K562 (cell line): ENCODE measurements at places on chromosomes 7 and 10.

GRCh38 chr7:148963583-148964482 lies 64.5 kb downstream of the PDIA4 start:
- no peak for DNase-seq

DNA sequence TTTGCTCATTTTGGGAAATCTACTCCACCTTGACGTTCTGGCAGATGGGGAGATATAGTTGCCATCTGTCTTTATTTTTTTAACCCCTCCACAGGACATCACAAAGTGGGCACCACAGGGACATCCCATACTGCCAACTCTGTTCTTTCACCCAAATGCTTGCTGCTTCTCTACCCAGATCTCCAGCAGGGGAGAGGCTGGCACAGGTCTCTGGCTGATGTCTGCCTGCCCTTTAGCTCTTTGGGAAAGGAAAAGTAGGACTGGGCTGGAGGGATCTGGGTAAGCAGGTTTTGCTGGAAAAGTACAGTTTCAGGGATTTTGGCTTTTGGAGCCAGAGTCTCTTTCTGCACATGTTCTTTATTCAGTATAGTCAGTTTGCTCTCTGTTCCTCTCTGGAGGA lies 156.7 kb downstream of the ANLN start:
- DNase-seq, result no peak

DNA sequence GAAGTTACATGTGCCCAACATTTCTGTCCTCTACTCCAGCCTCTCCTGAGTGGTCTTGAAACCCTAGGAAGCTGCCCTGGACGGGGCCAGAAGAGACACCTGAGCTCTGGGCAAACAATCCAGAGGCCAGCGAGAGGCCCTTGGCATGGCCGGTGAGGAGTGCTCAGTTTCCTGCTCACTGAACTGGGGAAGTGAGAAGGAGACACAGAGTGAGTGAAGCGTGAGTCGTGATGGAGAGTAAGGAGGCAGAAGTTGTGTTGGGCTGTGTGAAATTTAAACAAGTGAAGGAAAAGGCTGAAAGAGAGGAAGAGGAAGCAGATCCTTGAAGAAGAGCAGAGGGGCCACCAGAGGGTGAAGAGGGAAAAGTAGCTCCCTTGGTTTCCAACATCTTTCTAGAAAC lies 73.2 kb downstream of the WNT2 start:
- DNase-seq, result no peak

DNA sequence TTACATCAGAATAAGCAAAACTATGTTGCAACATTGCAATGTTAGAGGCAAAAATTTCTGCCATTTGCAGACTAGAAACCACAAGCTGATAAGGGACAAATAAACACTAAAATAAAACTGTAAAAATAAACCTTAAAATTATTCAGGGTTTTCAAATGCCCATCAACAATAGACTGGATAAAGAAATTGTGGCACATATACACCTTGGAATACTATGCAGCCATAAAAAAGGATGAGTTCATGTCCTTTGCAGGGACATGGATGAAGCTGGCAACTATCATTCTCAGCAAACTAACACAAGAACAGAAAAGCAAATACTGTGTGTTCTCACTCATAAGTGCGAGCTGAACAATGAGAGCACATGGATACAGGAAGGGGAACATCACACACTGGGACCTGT lies 385.0 kb downstream of the PHF14 start:
- DNase-seq, result no peak

GRCh38 chr7:39433550-39433949 lies 132.7 kb upstream of the YAE1 start:
- DNase-seq, result no peak

DNA sequence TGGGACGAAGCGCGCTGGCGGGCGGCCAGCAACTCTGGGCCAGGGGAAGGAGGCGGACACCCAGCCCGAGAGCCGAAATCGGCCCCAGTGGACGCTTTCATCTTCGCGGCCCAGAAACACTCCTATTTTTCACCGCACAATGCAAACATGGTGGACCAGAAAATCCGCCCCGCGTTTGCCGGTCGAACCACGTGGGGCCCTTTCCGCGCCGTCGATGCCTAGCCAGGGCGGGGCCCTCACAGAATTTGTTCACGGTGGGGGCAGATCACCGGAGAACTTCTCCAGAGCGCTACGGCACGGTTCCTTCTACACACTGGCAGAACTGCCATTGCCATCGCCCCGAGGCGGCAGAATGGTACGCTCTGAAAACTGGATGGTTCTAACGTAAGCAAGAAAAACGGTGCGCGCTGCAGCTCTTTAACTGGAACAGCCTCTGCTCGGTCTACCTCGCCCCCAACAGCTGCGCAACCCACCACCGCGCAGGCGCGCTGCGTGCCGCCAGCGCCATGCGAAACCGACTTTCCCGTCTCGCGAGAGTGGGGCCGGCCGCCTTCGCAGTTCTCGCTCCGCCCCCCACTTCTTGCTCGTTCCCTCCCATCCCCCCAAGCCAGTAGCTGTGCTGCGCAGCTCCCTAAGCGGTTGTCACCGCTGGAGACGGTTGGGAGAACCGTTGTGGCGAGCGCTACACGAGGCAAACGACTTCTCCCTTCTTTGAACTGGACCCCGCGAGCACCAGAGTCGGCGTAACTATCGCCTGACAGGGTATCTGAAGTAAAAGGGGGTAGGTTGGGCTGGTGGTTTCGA lies at the start of gene HNRNPH3:
Gene HNRNPH3, plus strand, starts transcription at position 610 of the 804 bp plus-strand sequence. CDS start 5,158 bp downstream, outside the sequence.
- DNase-seq, result peak; percentile 96

- DNase-seq, result no peak
These were observed 58.6 kb upstream of the EFCAB10 start for GRCh38 chr7:105639667-105640493.

- no peak for DNase-seq
These were observed 41.3 kb downstream of the LRMDA start for GRCh38 chr10:75472685-75473084.

- peak; percentile 87 for DNase-seq
These were observed 47.6 kb downstream of the PDGFA start for GRCh38 chr7:471866-472639.

DNA sequence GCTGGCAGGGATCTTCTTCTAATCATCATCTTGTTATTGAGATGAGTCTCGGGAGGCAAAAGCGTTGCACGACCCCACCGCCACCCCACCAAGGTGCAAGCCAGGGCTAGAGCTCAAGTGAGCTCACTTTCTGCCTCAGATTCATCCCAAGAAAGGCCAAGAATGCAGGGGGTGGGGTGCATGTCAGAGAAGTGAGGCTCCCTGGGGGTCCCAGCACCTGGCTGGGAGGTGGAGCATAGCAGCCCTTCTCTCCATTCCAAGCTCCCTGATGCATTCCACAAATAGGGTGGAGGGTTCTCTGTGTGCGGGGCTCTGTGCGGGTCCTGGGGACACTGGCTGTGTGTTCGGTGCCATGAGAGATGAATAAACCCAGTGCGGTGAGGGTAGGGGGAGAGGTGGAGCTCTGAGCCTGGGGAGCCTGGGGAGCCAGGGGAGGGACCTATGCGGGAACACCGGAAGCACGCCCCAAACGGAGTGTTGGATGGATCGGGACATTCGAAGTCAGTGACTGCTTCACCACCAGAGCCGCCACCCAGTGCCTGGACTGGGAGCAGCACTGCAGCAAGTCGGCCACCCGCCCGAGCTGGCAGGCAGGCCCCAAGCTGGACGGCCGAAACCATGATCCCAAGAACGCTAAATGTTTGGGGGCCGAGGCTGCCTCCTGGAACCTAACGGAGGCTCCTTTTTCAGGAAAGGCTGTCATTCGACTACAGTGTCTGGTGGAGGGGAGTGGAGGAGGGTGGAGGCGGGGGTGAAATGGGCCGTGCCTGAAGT lies 17.9 kb upstream of the HMX3 start:
- DNase-seq, result no peak

DNA sequence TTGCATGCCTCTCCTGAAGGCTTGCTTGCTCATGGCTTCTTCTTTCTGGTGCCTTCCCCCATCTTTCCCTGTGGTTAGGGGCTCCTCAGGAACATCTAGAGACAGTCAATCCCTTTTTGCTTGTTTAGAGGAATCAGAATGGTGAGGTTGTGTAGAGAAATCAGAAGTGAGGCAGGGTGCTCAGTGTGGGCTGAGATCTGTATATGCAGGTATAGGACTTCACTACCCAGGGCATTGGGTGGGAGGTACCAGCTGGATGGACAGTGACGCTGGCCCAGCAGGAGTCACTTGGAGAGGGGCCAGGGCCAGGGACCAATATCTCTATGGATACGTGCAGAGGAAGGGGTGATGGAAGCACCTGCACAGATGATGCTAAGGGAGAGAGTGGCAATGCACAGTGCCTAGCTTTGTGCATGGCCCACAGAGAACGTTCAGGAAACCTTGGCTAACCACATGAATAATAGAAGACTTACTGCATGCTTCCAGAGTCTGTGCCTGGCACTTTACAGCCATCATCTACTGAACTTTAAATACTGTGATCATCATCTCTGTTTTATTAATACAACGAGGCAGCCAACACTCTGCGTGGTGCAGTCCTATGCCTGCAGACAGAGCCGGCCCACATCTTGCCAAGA lies 255.2 kb downstream of the ABCA13 start:
- DNase-seq, result no peak
